ENCODE measurements at places on chromosomes 13 and 19. TPM values are rescaled to one million over a fixed set of nuclear protein-coding genes. Genes with fewer than 3 reads are reported as not detected.

FDX2 gene
- total RNA-seq, result 15.4 TPM

PABPC3 gene
- total RNA-seq, result under 0.01 TPM

GFY gene
- total RNA-seq, result not detected

MYO16 gene
- not detected for total RNA-seq

GTPBP3 gene
- 9.1 TPM for total RNA-seq

R3HDM4 gene
- 47.7 TPM for total RNA-seq

KLHL26 gene
- 1.4 TPM for total RNA-seq

RPL28 gene
- 262 TPM for total RNA-seq

WTIP gene
- total RNA-seq, result 24.0 TPM

CACNG6 gene
- total RNA-seq, result 0.38 TPM

ZNF85 gene
- total RNA-seq, result 10.0 TPM

SLC15A1 gene
- not detected for total RNA-seq

CPAMD8 gene
- total RNA-seq, result 2.4 TPM

KLK5 gene
- total RNA-seq, result not detected
